ENCODE measurements at places on chromosomes 12 and 14. TPM values are rescaled to one million over a fixed set of nuclear protein-coding genes. Genes with fewer than 3 reads are reported as not detected.

PLA2G1B gene
- not detected for total RNA-seq

RTL1 gene
- total RNA-seq: 1.1 TPM

POU6F1 gene
- 3.9 TPM for total RNA-seq

PLEKHD1 gene
- total RNA-seq: 0.41 TPM

GRCh38 chr12:24966951-24967564 lies 18.2 kb upstream of the BCAT1 start:
- no peak for DNase-seq

DNA sequence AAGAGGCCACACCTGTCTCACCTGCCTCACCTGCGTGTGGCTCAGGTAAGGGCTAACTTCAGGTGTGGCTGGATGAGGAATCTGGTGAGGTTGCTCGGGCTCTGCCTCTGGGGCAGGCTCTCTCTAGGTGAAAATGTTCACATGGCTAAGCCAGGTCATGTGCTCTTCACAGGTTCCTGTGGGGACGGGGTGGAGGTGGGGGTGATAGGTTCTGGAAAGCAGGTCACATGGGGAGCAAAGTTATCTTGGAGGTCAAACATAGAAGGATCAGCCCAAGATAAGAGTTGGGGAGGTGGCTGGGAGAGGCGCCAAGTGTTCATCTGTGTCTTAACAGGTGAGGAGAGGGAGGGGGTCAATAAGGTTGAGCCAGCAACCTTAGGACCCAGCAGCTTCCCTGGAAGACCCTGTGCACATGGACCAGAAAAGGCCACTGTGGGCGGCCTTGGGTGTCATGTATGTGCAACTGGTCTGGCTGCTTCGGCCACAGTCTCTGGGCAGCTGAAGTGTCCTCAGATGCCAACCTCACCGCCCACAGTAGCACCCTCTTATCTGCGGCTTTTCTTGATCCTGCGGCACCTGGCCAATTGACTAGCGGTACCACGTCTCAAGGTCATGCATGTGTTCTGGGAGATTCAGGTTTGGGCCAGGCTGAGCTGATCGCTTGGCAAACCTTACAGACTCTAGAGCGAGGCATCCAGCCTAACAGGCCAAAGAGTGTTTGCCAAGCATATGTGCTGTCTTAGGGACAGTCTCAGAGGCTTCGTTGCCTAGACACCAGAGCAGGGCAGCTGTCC lies 60.5 kb downstream of the CACNA1C start:
- no peak for DNase-seq

GRCh38 chr12:52627395-52628110 lies 9.2 kb upstream of the KRT73 start:
- no peak for DNase-seq

GRCh38 chr12:9348906-9349518 lies 140.8 kb upstream of the PZP start:
- DNase-seq: no peak

GRCh38 chr14:59215322-59215721 lies 26.9 kb downstream of the DAAM1 start:
- DNase-seq: no peak

DNA sequence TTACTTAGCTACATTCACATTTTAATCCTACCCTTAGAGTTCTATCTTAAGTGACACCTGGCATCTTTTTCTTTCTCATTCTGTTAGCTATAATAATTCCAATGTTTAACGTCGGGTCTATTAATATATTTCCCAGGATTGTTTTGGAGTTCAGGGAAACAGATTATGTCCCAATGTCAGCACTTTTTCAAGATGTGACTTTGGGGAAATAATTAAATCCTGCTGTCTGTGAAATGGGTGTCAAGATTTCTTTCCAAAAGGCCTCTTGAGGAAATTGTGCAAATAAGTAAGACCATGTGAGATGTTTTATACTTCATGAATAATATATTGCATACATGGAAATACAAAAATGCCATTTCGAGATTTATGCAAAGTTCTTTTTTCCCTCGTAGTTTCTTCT lies 887.6 kb upstream of the SEL1L start:
- no peak for DNase-seq

GRCh38 chr14:68246786-68247105 lies 427.2 kb downstream of the RAD51B start:
- DNase-seq: no peak

Measured in kidney epithelial cell (primary cell).